ENCODE measurements at places on chromosomes 5 and 9.
A peak's percentile ranks its signal among the peaks of the same experiment; 100 is the strongest.

- H3K27me3 ChIP-seq = no peaks in the 10 kb centered on the region
- no peak overlapping the region for H3K4me3 ChIP-seq
- peak overlapping the region; percentile 3 for H3K27ac ChIP-seq
- DNase-seq = peak; percentile 80
Measured at GRCh38 chr5:1568201-1568979, 44.6 kb upstream of the LPCAT1 start.

- H3K4me3 ChIP-seq = no peak overlapping the region
- no peak for DNase-seq
- no peak overlapping the region for H3K27ac ChIP-seq
- H3K36me3 ChIP-seq = no peaks in the 10 kb centered on the region
- H3K4me1 ChIP-seq = no peaks in the 10 kb centered on the region
Measured at GRCh38 chr9:114908805-114909448, 21.5 kb downstream of the TNFSF8 start.

- no peaks in the 10 kb centered on the region for H3K36me3 ChIP-seq
- DNase-seq = no peak
- H3K27ac ChIP-seq = no peak overlapping the region
- H3K27me3 ChIP-seq = no peaks in the 10 kb centered on the region
Measured at GRCh38 chr5:78799266-78800017, 150.9 kb upstream of the LHFPL2 start.

DNA sequence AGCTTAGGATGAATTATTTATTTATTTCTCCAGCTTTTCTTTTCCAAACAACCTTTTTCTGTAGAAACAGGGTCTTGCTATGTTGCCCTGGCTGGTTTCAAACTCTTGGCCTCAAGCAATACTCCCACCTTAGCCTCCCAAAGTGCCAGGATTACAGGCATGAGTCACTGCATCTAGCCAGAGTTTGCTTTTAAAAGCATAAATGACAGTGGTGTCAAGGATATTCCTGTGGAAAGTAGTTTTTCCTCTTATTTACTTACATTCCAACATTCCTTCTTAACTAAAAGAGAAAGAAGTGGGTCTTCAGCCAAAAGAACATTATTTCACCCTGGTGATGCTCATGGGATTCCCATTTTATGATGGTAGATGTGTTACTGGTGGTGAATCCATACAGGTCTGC, 62.4 kb downstream of the GRIA1 start:
- DNase-seq = no peak
- no peak overlapping the region for H3K4me3 ChIP-seq
- H3K4me1 ChIP-seq = no peaks in the 10 kb centered on the region

- no peak overlapping the region for H3K27ac ChIP-seq
- H3K27me3 ChIP-seq = no peaks in the 10 kb centered on the region
- no peak for DNase-seq
- H3K4me3 ChIP-seq = no peak overlapping the region
Measured at GRCh38 chr9:131732636-131733289, 7.1 kb downstream of the RAPGEF1 start.

GRCh38 chr5:126780165-126780827, 3.4 kb downstream of the LMNB1 start:
- no peak overlapping the region for H3K27ac ChIP-seq
- peak; percentile 70 for DNase-seq
- H3K4me1 ChIP-seq = peaks cover 3% of the 10 kb centered on the region
- no peaks in the 10 kb centered on the region for H3K36me3 ChIP-seq
- H3K4me3 ChIP-seq = no peak overlapping the region

GRCh38 chr5:150508277-150508640, 328 bp downstream of the NDST1 start:
- H3K27ac ChIP-seq = peak overlapping the region; percentile 9
- no peaks in the 10 kb centered on the region for H3K27me3 ChIP-seq
- H3K4me1 ChIP-seq = peaks cover 27% of the 10 kb centered on the region
- DNase-seq = no peak

DNA sequence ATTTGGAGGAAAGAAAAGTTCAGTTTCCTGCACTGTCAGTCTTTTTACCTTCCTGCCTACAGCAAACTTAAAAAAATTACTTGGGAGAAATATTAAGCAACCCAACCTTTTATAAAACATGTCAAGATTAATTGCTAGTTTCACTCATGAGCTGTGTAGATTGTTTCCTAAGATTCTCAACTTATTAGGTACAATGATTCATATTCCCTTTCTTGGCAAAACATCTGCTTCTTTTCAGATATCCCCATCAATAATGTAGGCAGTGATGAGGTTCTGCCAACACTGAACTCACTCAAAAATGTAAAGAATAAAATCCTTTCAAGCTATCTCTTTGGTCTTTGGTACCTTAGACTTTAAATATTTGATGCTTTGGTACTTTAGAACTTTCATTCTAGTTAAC, 56.0 kb downstream of the ISL1 start:
- no peaks in the 10 kb centered on the region for H3K4me1 ChIP-seq
- no peak overlapping the region for H3K27ac ChIP-seq
- DNase-seq = no peak
- no peaks in the 10 kb centered on the region for H3K36me3 ChIP-seq

DNA sequence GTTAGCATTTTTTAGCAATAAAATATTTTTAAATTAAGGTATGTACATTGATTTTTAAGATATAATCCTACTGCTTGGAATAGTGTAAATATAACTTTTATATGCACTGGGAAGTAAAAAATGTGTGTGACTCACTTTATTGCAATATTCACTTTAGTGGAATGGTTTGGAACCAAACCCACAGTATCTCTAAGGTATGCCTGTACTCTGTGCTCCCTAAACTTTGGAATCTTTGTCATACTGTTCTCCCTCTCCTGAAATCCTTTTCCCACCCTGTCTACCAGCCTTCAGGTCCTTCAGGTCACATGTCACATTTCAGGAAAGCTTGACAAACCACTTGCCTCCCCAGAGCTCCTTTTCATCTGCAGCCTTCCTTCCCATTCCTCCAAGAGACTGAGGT, 308.7 kb downstream of the SPOCK1 start:
- H3K27ac ChIP-seq = no peak overlapping the region
- no peak for DNase-seq
- no peaks in the 10 kb centered on the region for H3K4me1 ChIP-seq
- H3K36me3 ChIP-seq = no peaks in the 10 kb centered on the region
- H3K27me3 ChIP-seq = no peaks in the 10 kb centered on the region
- no peak overlapping the region for H3K4me3 ChIP-seq

GRCh38 chr9:95085036-95085770, 232.3 kb downstream of the FANCC start:
- no peak for DNase-seq

DNA sequence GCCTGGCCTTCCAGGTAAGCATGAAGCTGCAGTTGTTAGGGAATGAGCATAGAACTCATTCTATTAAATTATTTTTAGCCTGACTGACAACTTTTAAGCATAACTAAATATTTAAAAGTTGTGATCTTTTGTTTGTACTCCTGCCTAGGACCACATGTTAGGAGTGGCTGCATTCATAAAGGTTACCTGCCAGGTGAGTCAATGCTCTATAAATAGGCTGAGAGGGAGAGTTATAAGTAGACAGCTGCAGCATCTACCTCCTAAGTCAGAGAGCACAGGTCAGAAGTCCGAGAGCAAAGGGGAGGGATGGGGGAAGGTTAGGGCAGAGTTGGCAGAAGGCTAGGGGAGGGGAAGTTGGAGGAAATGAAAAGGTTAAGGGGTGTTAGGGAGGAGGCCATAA, 292.4 kb upstream of the TLE4 start:
- H3K27me3 ChIP-seq = no peaks in the 10 kb centered on the region
- H3K4me3 ChIP-seq = no peak overlapping the region
- no peak overlapping the region for H3K27ac ChIP-seq

DNA sequence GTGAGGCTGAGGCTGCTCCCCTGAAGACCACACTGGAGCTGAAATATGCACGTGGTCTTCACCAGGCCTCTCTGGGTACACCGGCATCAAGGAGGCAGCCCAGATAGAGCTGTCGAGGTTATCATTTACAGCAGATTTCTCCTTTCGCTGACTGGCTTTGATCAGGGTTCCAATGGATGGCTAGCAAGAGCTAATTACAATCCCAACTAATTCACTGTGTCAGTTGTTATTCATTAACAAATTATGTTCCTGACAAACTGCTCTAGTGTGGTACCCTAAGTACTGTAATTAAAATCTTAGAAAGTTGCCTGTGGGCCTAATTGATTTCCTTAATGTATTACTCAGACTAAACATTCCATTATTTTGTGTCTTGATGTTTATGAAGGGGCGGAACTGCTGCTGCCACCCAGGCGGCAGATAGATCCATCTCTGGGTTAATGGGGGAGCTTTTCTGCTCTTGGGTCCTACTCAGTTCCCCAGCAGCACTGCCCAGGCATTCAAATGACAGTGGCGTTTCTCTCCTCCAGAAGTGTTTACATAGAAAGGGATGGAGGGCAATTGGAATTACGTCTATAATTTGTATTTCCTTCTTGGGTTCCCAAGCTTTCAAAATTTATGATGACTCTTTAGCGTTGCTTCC, 71.7 kb upstream of the RAD23B start:
- no peak overlapping the region for H3K27ac ChIP-seq
- no peak for DNase-seq
- H3K4me1 ChIP-seq = no peaks in the 10 kb centered on the region
- H3K27me3 ChIP-seq = no peaks in the 10 kb centered on the region

DNA sequence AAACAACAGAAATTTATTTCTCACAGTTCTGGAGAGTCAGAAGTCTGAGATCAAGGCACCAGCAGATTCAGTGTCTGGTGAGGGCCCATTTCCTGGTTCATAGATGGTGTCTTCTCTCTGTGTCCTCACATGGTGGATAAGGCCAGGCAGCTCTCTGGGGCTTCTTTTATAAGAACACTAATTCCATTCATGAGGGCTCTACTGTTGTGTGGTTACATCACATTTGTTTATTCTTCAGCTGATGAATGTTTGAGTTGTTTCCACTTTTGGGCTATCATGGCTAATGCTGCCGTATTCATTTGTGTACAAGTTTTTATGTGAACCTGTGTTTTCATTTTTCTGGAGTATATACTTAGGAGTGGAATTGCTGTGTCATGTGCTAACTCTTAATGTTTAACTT, 35.2 kb downstream of the DDX4 start:
- no peaks in the 10 kb centered on the region for H3K27me3 ChIP-seq
- no peak overlapping the region for H3K4me3 ChIP-seq
- DNase-seq = no peak
- H3K36me3 ChIP-seq = no peaks in the 10 kb centered on the region

GRCh38 chr9:99511723-99512122, 289.6 kb downstream of the SEC61B start:
- DNase-seq = no peak
- H3K27ac ChIP-seq = no peak overlapping the region
- H3K27me3 ChIP-seq = peaks cover 2% of the 10 kb centered on the region
- H3K4me3 ChIP-seq = no peak overlapping the region

- peaks cover 2% of the 10 kb centered on the region for H3K4me1 ChIP-seq
- no peak for DNase-seq
- H3K36me3 ChIP-seq = no peaks in the 10 kb centered on the region
- no peak overlapping the region for H3K4me3 ChIP-seq
Measured at GRCh38 chr9:22210262-22210661, 201.2 kb upstream of the CDKN2B start.

- H3K36me3 ChIP-seq = no peaks in the 10 kb centered on the region
- no peak for DNase-seq
- H3K4me3 ChIP-seq = no peak overlapping the region
Measured at GRCh38 chr9:103713631-103714030, 380.5 kb upstream of the SMC2 start.

DNA sequence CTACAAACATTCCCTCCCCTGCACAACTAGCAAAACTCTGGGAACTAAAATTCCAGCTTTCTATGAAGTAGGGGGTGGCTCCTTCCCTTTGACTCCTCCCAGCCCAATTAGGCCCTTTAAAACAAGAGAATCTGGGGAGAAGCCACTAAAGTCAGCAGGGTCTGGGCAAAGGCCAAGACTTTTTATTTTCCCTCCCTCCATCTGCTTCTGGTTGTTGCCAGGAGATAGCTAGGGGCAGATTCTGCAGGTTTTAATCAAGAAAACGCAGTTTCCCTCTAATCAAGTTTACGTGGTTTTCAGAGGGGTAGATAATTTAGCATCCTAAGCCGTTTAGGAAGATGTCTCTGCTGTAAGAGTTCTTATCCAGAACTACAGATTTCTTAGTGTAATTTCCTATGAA, 114.5 kb upstream of the CDH6 start:
- H3K36me3 ChIP-seq = no peaks in the 10 kb centered on the region
- H3K27ac ChIP-seq = no peak overlapping the region
- H3K4me3 ChIP-seq = no peak overlapping the region

GRCh38 chr5:45171563-45171962, 362.8 kb downstream of the MRPS30 start:
- no peak overlapping the region for H3K4me3 ChIP-seq
- no peak for DNase-seq
- no peaks in the 10 kb centered on the region for H3K36me3 ChIP-seq
- H3K4me1 ChIP-seq = no peaks in the 10 kb centered on the region

GRCh38 chr9:98009936-98010335, 26.8 kb downstream of the ANP32B start:
- H3K27me3 ChIP-seq = no peaks in the 10 kb centered on the region
- DNase-seq = no peak
- H3K27ac ChIP-seq = no peak overlapping the region
- H3K36me3 ChIP-seq = peaks cover 27% of the 10 kb centered on the region

GRCh38 chr5:142901476-142902185, 131.5 kb downstream of the ARHGAP26 start:
- peaks cover 21% of the 10 kb centered on the region for H3K36me3 ChIP-seq
- no peak overlapping the region for H3K4me3 ChIP-seq
- peaks cover 9% of the 10 kb centered on the region for H3K4me1 ChIP-seq
- H3K27ac ChIP-seq = no peak overlapping the region

Measured in small intestine (tissue), 16 donors.